BJ (cell line): ENCODE measurements at places on chromosomes 16 and 17.

DNA sequence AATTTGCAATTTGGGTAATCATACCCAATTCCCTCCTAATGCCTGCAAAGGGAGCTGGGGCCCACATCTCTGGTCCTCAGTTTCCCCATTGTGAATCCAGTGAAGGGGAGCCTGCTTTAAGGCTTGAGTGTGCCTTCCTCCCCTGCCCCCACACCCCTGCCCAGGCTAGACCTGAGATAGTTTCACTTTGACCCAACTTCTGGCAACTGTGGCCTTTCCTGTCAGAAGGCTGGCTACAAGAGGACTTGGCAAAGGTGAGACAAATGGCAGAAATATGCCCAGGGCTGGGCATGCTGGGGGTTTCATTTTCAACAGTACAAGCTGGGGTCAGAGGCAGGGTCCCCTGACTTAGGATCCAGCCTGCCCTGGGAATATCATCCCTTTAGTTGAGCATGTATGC lies 10.0 kb downstream of the SOCS1 start:
- no peak for DNase-seq

DNA sequence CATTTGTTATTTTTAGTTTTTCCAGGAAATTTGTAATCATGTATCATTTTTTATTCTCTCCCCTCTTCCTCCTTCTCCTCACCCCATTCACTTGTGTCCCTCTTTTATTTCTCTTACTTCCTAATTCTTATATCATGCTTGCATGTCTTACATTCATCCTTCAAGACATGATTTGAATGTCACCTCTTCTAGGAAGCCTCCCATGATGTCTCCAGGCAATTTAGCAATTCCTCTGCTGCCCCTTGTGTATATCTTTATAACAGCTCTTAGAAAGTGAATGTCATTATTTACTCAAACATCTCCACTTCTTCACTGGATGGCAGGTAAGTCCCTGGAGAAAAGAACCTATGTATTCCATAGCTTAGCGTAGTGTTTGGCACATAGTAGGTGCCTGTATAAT lies 7.8 kb downstream of the HNF1B start:
- DNase-seq: no peak

GRCh38 chr16:27818246-27818645 lies 245.3 kb downstream of the GSG1L start:
- no peak for DNase-seq

- no peak for DNase-seq
These were observed 328.5 kb downstream of the SLC39A11 start for GRCh38 chr17:72763981-72764380.

- DNase-seq: no peak
These were observed 6.1 kb upstream of the PHF12 start for GRCh38 chr17:28957277-28957991.

DNA sequence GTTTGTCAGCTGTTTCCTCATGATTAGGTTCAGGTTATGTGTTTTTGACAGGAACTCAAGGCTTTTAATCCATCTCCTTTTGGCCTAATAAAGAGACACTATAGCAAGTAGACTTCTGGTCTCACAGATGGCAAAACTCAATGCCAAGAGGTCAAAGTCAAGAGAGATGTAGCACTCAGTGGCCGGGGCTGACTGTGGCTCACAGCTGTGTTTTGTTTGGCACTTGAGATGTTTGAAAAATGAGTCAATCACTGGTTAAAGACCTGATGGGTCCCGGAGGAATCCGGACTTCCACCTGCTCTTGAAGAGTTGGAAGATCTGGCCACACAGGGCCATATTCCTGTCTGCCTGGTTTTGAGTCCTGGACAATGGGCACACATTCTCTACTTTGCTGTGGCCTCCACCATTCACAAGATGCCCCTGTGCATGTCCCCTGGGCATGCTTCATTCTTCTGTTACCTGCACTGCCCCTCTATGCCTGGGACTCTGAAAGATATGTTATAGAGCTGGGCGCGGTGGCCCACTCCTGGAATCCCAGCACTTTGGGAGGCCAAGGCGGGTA lies 210.3 kb downstream of the SNX29 start:
- no peak for DNase-seq

DNA sequence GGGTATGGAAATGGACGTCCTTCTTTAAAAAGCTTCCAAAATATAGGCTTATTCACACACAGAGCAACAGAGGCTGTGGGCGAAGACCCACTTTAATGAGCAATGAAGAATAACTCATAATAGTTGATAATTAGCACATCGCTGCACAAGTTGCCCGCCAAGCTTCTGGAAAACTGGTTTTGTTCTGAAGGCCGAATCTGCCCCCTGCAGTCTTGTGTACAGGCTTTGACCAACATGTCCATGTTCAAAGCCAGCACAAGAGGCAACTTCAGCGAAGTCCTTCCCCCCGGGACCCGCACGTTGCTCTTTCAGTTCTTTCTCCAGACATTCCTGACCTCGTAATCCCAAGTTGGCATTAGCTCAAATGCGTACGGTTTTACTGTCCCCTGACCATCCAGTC lies 73.3 kb downstream of the IRX5 start:
- DNase-seq: no peak

- no peak for DNase-seq
These were observed 34.7 kb downstream of the MYO18A start for GRCh38 chr17:29145289-29146073.

DNA sequence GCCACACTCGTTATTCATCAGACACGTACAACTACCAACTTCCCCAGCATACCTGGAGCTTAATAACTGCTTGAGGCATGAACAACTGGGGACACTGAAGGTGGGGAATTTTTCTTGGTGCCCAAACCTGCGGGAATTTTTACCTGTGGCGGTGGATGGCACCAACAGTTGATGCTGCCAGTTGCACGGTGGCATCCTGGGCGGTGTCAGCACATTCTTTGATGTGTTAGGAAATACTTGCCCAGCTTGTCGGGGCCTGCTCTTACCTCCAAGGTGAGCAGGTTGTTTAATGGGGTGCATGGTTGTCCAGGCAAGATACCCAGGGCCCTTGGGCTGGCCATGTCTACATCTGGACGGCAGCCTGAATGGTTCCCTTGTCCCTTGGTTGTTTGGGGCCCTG lies 79.6 kb downstream of the CRISPLD2 start:
- DNase-seq: no peak

GRCh38 chr17:8144401-8145231 lies 7.6 kb downstream of the PER1 start:
- no peak for DNase-seq

- DNase-seq: no peak
These were observed 336.1 kb downstream of the MAF start for GRCh38 chr16:79264237-79265109.

GRCh38 chr16:80166082-80166481 lies 374.7 kb upstream of the DYNLRB2 start:
- DNase-seq: no peak

DNA sequence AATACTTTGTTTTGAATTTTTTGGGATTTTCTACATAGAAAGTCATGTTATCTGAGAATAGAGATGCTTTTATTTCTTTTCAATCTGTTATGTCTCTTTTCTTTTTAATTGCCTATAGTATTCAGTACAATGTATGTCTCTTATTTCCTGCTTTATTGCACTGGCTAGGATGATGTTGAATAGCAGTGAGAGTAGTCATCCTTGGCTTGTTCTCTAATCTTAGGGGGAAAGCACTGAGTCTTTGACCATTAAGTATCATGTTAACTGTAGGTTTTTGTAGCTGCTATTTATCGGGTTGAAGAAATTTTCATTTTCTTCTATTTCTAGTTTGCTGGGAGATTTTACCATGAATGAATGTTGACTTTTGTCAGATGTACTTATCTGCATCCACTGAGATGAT lies 10.0 kb upstream of the ABCA3 start:
- DNase-seq: no peak

GRCh38 chr17:34367486-34368195 lies 4.6 kb upstream of the CCL1 start:
- DNase-seq: no peak

GRCh38 chr16:65781363-65781762 lies 585.1 kb upstream of the CDH5 start:
- DNase-seq: no peak

DNA sequence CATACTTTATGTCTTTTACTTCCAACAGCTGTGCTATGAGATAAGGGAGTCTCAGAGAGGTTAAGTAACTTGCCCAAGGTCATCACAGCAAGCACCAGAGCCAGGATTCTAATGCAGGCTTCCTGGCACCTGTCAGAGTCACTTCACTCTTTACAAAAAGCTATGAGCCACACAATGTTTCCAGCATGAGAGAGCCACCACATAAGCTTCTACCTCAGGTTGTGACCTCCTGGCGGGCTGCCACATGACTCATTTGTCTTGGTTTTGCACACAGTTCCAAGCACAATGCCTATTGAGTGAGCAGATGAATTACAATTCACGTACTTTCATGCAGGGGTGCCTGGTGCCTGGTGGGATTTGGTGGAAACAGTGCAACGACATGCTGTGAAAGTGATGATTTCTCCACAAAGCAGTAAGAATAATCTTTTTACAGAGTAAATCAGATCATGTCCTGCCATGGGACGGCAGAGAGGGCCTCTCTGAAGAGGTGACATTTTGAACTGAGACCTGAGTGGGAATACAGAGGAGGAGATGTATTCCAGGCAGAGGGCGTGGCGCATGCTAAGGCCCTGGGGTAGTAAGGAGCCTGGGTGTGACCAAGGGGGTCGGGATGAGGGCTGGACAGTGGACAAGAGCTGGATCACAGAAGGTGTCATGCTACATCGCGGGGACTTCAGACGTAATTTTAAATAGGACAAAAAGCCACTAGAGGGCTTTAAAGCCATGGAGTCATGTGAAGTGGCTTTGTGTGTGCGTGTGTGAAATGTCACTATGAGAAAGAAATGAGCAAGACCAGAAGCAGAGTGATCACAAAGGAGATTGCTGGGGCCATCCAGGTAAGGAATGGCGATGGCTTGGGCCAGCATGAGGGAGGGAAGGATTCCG lies 53.4 kb downstream of the CACNG3 start:
- no peak for DNase-seq

DNA sequence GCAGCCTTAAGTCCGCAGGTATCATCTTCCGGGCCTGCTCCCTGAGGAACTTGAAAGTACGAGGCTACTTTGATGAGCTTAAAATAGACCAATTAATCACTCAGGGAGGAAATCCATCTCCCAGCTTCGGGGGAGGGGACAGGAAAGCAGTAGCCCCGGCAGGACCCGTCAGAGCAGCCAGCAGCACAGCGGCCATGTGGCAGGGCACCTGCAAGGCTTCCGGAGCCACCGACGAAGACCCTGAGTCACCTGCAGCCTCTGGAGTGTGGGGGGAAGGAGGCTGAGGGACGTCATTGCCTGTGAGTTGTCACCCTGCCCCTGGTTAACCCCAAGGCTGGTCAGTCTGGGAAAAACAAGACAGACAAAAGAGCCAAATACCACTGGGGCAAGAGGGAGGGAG lies 4.4 kb upstream of the CYB561 start:
- no peak for DNase-seq

GRCh38 chr17:69406941-69407340 lies 7.6 kb upstream of the MAP2K6 start:
- peak; percentile 31 for DNase-seq

- DNase-seq: no peak
These were observed 438.0 kb upstream of the ZFHX3 start for GRCh38 chr16:73485880-73486279.

DNA sequence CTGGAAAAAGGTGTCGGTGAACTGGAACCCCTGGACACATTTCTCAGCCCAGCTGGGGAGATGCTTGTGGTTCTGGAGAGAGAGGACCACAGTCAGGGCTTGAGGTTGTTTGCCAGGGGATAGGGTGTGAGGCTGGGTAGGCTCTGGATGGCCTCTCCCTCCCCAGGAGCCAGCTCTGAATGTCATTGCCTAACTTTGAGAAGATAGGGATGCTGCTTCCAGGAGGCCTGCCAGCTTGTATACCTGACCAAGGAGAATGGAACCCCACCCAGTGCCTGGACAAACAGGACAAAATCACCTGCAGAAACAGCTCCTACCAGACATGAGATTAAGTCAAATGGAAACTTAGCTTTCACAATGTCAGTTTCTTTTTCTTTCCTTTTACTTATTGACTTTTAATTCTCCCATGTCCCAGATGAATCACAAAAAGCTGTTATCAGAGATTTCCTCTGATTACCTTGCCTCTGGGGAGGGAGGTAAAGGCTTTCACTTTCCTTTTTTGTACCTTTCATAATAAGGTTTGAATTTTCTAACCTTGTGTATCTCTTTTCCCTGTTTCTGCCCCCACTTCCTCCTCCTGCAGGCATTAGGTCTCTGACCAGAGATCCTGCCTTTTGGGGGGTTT lies 29.8 kb upstream of the PLLP start:
- no peak for DNase-seq

DNA sequence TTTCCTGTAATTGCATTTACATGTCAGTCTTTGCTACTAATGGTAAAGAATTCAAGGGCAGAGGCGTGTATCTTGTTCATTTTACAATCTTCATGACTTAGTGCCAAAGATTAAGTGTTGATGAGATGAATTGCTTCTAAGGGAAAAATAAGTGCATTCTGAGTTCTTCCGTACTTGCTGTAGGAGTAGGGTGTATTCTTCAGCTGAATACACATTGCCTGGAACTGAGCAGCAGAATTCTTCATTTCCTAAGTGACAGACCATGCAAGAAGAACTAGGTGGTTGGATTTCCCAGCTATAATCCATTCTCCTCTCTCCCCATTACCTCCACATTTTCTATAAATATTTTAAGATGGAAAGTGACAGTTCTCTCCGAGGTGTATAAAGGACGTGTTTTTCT lies 104.8 kb downstream of the CACNG3 start:
- DNase-seq: no peak

GRCh38 chr17:38541281-38541680 lies 64.5 kb downstream of the SRCIN1 start:
- DNase-seq: no peak

GRCh38 chr16:76964464-76965154 lies 226.4 kb upstream of the MON1B start:
- DNase-seq: no peak

DNA sequence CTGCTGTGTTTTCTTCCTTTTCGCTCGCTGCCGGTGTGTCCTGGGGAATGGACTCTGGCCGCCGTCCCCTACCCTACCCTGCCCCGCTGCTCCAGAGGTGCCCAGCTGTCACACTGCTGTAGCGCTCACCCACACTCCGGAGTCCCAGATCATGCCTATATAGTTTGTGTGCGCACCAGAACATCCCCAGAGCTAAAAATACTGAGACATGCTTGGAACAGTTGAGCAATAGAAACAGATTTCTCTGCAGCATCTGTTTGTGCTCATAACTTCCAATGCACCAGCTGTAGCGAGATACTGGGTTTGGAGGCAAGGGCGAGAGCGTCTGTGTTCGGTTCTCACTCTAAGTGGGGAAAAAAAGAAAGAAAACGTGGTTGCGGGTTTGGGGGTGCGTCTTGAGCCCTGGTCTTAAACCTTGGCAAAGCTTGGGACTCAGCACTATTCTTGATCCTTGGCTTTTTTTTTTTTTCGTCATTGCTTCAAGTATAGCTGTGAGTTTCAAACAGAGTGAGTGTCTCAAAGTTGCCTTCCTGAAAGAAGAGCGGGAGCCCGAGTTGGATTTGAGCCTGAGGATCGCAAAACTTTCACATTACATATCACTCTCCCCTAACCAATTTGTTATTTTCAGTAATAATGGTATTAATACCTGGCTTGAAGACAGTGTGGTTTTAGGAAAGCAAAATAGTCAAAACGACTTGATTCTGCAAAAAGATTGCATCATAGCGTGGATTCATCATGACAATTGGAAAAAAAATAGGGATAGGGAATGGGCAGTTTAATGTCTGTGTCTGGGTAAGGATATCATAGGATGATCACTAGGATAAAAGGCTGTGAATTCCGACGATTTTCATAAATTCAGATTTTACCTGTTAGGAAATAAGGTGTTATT lies 621 bp downstream of the KCNJ2 start:
- DNase-seq: no peak

GRCh38 chr17:48929812-48930165 lies 14.9 kb downstream of the SNF8 start:
- DNase-seq: no peak

- no peak for DNase-seq
These were observed 117.5 kb upstream of the CRHR1 start for GRCh38 chr17:45666641-45667040.
